ENCODE measurements at places on chromosomes 5 and 9.

GRCh38 chr9:7536310-7536939, 263.2 kb downstream of the DMAC1 start:
- peak; percentile 50 for DNase-seq

DNA sequence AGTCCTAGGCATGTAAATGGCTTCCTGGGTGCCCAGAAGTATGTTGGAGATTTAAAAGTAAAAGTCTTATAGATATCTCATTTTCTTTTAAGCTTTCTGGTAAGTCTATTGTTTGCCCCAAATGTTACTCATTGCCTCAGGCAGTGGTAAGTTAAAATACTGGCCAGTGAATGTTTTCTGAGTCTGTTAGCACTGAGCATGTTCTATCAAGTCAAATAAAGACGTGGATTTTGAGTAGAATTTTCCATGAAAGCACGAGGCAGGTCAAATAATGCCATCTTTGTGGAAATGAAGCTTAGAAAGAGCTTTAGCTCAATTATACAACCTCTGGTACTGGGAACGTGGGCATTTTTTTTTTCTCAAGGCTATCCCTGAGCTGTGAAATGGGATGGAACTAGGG, 651.3 kb upstream of the ACO1 start:
- DNase-seq = no peak

- no peak for DNase-seq
Measured at GRCh38 chr5:176559683-176560082, 10.5 kb downstream of the CDHR2 start.

DNA sequence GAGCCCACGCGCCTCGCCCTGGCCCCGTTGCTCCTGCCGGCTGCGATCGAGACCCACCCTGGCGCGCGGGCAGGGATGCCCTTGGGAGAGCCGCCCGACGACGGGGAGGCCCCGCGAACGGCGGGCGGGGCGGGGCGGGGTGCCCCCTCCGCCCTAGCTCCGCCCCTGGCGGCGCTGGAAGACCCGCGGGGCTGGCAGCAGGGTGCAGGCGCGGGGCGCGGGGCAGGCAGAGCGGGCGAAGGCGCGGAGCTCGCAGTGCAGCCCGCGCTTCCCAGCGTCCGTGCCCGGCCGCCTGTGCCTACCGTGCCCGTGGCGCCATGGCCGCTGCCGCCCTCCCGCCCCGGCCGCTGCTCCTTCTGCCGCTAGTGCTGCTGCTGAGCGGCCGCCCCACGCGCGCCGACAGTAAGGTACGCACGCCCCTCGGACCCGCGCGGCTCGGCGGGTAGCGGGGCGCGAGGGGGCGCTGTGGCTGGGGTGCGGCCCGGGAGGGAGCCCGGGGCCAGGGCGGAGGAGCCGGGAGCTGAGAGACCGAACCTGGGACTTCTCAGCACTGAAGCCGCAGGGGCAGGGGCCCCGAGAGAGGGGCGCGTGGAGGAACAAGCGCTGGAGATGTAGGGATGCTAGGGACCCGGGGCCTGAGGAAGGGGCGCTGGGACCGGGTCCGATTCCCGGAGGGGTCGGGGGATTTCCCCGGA, at the start of gene OLFML2A:
Gene OLFML2A (plus strand): TSS at position 180 of the 695 bp plus-strand sequence. CDS start 138 bp downstream, at position 318.
- peak; percentile 44 for DNase-seq

DNA sequence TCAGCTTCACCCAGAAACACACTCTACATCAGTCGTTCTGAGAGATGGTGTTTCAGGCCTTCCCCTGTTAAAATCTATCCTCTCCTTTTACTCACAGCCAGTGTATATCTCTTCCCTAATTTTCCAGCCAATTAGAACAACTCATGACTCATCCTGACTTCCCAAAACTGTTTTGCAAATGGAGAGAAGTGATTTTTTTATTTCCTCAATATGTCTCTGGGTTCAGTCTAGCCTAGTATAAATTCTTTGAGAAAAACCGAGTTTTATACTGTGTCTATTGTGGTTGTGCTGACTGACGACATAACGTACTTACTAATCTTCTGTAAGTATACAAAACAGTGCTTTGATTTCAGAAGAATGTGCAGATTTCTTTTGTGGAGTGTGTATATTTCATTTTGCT, 28.4 kb upstream of the CAST start:
- DNase-seq = no peak

Data from HEK293T (cell line).